ENCODE measurements at places on chromosomes 6 and 20. TPM values are rescaled to one million over a fixed set of nuclear protein-coding genes. Genes with fewer than 3 reads are reported as not detected.
A peak's percentile ranks its signal among the peaks of the same experiment; 100 is the strongest.

The SSTR4 gene
- total RNA-seq, result not detected

The HLA-DMA gene
- total RNA-seq, result 1.6 TPM

The WFDC8 gene
- total RNA-seq, result not detected

The CLPSL1 gene
- not detected for total RNA-seq

The FAM120B gene
- total RNA-seq, result 29.4 TPM

- no peak for DNase-seq
These were observed 39.4 kb downstream of the PRDM13 start for GRCh38 chr6:99645986-99646385.

- no peak for DNase-seq
These were observed 101.9 kb downstream of the LRFN2 start for GRCh38 chr6:40485300-40485699.

- no peak for DNase-seq
These were observed 51.3 kb upstream of the TOX2 start for GRCh38 chr20:43863330-43863729.

DNA sequence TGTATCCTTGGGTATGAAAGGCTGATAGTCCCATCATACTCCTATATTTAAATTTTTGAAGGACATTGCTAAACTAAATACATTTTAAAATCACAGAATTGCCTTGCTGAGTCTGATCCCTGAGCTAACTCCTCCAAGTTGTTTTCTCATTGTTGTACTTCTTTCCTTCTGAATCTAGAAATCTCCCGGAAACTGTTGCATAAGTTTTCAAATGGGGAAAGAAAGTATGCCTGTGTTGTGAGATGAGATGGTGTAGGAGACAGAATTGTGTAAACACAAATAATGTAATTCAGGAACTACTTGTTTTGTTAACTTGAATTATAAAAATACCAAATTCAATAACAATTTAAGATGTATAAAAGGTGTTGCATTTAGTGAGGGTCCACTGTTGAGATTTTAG lies 7.3 kb downstream of the PNRC1 start:
- DNase-seq, result peak; percentile 35

DNA sequence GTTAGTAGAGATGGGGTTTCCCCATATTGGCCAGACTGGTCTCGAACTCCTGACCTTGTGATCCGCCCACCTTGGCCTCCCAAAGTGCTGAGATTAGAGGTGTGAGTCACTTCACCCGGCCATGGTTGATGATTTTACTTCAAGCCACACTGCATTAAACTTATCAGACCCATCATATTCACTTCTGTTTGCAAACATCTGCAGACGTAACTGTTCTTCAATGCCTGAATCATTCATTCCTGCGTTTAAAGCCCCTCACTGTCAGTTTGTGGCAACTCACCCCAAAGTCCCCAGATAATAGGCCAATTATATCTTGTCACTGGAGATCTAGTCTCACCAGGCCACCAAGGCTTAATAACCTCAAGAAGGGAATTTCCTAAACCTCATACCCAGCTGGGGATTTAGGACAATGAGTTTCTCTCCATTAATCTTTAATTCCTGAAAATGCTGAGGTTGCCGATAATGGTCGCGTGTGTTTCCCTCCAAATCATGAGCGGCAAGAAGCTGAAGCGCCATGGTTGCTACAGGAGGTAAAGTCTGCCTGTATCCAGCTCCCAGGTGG lies 229.6 kb downstream of the LY86 start:
- no peak for DNase-seq

- DNase-seq, result no peak
These were observed 513.4 kb upstream of the SLC35B3 start for GRCh38 chr6:8948733-8949132.

DNA sequence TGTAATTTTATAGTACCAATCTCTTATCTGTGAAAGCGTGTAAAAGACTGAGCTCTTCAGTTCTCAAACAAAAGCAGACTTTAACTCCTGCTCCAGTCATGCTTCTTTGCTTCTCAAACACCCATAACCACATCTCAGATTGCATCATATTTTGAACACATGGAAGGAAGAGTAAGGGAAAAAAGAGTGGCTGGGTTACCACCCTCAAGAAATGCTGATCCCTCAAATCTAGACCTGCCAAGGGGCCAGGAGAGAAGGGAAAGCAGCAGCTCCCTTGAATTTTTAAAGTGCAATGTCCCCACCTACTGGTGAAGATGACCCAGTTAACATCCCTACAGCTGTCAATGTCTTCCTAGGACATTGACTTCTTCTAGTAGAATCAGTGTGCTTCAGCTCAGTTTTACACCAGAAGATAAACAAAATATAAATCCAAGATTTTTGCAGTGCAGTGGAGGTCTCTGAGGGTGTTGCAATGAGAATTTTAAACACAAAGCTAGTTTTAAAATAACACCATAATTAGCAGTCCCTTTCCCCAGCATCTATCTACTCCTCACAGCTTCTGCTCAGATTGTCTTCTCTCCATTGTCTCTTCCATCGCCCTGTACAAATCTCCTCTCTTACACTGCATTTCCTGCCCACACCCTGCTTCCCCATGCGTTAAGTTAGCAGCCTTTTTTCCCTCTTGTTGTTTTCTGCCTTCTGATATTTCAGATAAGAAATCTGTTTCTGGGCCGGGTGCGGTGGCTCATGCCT lies 22.6 kb upstream of the HLA-DQB2 start:
- peak; percentile 63 for DNase-seq

GRCh38 chr6:138529478-138529877 lies 30.2 kb upstream of the NHSL1 start:
- no peak for DNase-seq

DNA sequence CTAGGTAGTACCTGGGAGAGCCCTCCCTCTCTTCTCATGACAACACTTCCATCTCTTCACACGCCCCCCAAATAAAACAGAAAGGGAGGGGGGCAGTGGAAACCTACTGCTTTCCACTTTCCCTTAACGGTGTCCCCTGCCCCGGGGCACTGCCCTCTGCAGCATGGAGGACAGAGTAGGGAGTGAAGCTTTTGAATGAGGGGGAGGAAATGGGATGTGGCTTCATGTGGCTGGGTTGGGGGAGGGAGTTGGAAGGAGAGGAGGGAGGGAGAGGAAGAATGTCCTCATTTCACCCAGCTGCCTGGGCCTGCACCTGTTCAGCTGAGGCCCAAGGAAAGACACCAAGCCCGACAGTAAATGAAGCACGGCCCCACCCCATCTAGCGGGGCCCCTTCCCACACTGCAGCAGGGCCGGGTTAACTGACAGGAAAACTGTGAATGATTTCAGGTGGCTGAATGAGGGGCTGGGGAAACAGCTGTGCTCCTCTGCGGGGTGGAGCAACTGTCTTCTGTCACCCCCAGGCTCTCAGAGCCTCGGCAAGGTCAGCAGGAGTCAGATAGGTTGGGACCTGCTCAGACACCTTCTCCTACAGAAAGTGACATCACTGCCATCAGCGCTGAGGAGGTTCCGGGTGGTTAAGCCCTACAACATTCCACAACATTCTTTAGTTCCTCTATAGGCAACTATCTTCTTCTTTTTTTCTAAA lies 40.0 kb upstream of the TAF8 start:
- DNase-seq, result no peak

GRCh38 chr6:100549406-100550167 lies 84.9 kb upstream of the SIM1 start:
- DNase-seq, result peak; percentile 87

DNA sequence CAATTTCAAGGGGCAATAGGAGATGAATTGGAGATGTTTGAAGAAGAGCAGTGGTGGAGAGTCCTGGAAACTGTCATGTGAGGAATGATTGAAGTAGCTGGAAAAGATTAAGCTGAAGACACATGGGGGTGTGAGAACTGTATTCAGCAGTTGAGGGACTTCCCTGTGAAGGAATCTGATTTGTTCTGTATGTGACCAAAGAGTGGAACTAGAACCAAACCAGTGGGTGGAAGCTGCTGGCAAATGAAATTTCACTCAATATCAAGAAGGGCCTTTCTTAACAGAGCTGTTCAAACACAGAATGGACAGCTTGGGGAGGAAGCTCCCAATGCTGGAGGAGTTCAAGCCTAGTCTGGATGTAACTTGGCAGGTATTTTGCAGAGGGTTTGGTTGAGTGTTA lies 21.3 kb downstream of the SEC23B start:
- no peak for DNase-seq

GRCh38 chr6:168166627-168167026 lies 87.6 kb upstream of the FRMD1 start:
- DNase-seq, result no peak

- no peak for DNase-seq
These were observed 34.9 kb upstream of the FOXC1 start for GRCh38 chr6:1574890-1575209.

DNA sequence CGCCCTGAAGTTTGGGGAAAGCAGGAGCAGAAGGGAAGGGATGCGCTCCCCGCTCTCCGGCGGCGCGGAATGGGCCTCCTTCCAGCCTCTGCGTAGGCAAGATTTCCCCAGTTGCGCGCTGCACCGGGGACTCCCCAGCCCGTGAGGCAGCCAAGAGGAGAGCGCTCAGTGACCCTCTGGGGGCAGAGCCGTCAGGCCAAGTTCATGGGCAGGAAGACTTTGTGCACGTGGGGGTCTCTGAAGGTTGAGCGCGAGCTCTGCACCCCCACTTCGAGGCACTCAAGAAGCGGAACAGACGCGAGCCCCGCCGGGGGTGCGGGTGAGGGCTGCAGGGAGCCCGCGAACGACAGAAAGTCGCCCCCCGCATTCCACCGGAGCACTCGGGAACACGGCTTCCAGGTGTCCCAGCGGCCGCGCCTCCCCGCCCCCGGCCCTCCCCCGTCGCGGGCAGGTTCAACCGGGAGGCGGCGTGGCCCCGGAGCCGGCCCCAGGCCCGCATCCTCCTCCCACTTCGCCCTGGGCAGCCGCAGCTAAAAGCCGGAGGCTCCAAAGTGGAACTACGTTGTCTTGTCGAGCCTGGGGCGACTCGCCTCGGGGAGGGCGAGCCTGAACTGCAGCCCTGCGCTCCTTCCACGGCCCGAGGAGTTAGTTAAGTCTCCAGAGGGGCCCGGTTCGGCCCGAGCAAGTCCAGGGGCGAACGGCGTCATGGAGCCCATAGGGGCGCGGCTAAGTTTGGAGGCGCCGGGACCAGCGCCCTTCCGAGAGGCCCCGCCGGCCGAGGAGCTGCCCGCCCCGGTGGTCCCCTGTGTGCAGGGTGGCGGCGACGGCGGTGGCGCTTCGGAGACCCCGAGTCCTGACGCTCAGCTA lies at the start of gene PPP1R3G:
Gene PPP1R3G (plus strand): TSS at position 561 of the 867 bp plus-strand sequence. CDS start 145 bp downstream, at position 706.
- DNase-seq, result peak; percentile 57

DNA sequence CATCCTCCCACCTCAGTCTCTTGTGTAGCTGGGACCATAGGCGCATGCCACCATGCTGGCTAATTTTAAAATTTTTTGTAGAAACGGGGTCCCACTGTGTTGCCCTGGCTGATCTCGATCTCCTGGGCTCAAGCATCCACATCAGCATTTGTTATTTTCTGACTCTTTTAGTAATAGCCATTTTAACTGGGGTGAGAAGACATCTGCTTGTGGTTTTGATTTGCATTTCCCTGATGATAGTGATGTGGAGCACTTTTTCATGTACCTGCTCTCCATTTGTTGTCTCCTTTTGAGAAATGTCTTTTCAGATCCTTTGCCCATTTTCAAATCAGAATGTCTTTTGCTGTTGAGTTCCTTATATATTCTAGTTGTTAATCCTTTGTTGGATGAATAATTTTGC lies 22.2 kb upstream of the TULP4 start:
- DNase-seq, result no peak

- no peak for DNase-seq
These were observed 475.0 kb upstream of the SULF2 start for GRCh38 chr20:48260129-48260756.
